ENCODE measurements at places on chromosomes 2 and 18. TPM values are rescaled to one million over a fixed set of nuclear protein-coding genes. Genes with fewer than 3 reads are reported as not detected.
A peak's percentile ranks its signal among the peaks of the same experiment; 100 is the strongest.

GRCh38 chr2:48952143-48952542 is 196.6 kb upstream of the LHCGR start:
- no peak for ATAC-seq

- no peak for ATAC-seq
Observed at GRCh38 chr2:45723857-45724256, 72.4 kb downstream of the PRKCE start.

DNA sequence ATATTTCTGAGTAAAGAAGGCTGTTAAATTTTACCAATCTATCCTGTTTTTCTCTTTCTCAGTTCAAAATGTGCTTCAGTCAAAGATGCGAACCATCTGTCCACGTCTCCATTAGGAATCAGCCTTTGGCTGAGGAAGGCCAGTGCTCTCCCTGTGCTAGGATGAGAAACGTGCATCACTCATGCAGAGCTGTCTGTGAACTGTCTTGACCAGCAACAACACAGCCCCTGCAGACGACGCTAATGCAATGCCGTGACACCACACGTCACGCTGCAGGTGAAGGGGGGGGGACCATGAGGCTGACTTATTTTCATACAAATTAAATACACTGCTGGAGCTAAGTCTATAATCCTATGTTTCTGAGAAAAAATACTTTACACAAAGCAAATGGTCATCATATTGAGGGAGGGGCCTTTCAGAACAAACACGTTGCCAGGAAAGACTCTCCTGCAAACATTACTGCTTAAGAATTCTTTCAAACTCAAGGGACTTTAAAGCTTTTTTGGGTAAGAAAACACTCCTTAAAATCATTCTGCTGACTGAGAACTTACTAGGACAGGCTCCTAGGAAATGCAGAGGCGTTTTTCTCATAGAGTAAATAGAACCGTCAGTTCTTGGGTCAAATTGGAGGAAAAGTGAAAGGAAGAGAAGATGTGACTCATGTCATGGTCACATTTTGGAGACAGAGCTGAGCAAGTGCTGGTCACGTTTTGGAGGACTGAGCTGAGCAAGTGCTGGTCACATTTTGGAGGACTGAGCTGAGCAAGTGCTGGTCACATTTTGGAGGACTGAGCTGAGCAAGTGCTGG is 97.0 kb downstream of the MBP start:
- ATAC-seq: peak; percentile 76

The FAM161A gene
- 0.97 TPM for total RNA-seq

The KDM3A gene
- total RNA-seq: 68.9 TPM

The ALK gene
- 1.4 TPM for total RNA-seq

The DNAJC5G gene
- 0.16 TPM for total RNA-seq

The PPP1R1C gene
- not detected for total RNA-seq

Measured in motor neuron (in vitro differentiated cells).